ENCODE measurements at places on chromosomes 11 and 22.

GRCh38 chr22:30287648-30288418 is 1.5 kb downstream of the CASTOR1 start:
- peak; percentile 92 for DNase-seq

DNA sequence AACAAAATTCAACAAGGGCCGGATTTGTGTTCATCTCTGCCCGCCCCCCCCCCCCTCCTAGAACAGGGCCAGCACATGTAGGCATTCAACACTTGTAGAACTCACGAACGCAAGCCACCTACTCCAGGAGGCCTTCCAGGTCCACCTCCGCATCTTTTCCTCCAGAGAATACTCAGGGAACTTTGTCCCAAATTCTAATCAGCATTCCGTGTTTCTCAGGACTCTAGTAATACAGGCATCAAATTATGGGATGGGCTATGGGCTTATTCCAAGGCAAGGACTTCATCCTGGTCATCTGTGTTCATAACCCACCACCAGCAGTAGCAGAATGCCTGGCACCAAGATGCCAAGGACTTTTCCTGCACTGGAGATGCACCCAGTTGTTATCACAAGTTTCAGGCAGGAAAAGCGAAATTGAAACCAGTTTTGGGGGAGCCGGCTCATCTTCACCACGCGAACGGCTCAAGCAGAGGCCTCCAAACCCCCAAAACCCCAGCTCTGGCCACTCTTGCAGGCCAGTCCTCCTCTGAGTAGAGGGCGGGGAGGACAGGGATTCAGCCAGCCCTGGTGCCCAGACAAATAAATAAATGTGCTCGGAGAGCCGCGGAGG is 462 bp downstream of the UBE2L6 start:
- peak; percentile 50 for DNase-seq

DNA sequence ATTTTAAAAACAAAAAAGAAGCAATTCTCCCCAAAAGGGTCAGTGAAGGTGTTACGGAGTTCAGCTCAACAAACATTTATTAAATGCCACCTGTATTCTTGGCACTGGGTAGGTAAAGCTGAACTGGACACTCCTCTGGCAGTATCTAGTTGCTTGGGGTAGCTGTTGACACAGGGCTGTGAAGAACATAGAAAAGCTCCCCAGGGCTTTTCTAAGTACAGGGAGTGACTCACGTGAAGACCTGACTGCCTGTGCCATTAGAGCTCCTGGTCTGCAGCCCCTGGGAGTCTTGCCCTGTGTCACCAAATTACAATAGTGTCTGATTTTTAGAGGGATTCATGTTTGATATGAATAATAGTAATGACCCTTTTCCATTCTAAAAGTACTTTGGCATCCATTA is 43.6 kb downstream of the COA4 start:
- peak; percentile 5 for DNase-seq

GRCh38 chr11:62141111-62142042 is 17.6 kb downstream of the INCENP start:
- no peak for DNase-seq

DNA sequence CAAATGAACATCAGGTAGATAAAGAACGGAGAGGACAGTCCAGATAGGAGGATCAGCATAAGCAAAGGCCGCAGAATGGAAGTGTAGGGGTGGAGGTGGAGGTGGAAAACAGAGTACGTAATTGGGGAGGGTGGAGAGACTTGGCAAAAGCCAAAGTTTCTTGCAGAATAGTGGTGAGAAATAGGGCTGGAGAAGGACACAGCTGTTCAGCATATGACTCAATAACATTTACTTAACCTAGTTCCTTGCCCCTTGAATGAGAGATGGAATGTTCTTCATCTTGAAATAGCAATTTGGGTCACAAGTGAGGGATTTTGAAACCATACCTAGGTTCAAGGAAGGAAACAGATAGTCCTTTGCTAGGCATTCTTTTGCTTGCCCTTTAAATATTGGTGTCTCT is 235.9 kb upstream of the ARHGAP20 start:
- DNase-seq, result no peak

- no peak for DNase-seq
These were observed 123.4 kb downstream of the C11orf58 start for GRCh38 chr11:16861862-16862261.

GRCh38 chr11:103794262-103794661 is 242.2 kb upstream of the DDI1 start:
- no peak for DNase-seq

GRCh38 chr11:44797886-44798606 is 71.3 kb downstream of the TSPAN18 start:
- no peak for DNase-seq

DNA sequence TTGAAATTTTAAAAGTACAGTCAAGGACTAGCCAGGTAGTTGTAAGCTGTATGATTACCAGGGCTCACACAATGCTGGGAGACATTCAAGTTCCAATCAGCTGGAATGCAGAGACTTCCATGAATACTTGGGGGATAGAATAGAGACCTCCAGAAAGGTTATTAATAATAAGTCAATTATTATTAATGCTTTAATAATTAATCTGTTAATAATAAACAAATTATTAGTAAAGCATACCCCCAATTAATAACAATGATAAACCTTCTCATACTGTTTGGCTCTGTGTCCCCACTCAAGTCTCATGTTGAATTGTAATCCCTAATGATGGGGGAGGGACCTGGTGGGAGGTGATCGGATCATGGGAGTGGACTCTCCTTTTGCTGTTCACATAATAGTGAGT is 14.6 kb upstream of the MS4A6A start:
- no peak for DNase-seq

DNA sequence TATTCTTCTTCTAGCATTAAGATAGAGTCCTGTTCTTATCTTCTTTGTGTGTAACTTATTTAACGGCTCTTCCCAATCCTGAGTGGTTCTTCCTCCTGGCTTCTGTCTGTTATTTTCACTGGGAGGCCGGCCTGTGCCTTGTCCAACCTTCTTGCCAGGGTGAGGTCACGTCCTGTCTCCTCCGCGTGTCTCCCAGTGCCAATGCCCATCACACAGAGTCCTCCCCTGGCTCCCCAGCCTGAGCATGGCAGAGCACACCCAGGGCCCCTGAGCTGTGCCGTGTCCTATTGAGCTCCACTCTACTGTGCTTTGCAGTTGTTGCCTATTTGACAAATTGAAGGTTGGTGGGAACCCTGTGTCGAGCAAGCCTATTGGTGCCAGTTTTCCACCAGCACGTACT is 487.3 kb downstream of the BRD1 start:
- DNase-seq, result no peak

DNA sequence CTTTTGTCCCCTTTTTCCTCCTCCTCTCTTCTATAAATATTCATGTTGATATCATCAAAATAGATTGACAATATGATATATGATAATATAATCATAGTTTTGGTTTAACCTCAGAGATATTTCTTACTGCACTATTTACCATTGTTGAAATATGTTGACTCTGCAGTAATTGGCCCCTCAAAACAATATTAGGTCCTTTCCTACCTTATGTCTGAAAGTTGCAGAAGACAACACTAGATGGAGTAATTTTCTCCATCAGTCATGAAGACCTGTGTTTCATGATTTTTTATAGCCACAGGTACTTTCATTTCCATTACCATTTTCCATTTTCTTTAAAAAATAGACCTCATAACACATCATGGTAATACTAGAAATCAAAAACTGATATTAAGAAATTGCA is 284.4 kb downstream of the LUZP2 start:
- peak; percentile 13 for DNase-seq

GRCh38 chr11:75733431-75734107 is 15.9 kb downstream of the MOGAT2 start:
- peak; percentile 13 for DNase-seq

- peak; percentile 81 for DNase-seq
These were observed 53.9 kb upstream of the CEP126 start for GRCh38 chr11:101860696-101861427.

DNA sequence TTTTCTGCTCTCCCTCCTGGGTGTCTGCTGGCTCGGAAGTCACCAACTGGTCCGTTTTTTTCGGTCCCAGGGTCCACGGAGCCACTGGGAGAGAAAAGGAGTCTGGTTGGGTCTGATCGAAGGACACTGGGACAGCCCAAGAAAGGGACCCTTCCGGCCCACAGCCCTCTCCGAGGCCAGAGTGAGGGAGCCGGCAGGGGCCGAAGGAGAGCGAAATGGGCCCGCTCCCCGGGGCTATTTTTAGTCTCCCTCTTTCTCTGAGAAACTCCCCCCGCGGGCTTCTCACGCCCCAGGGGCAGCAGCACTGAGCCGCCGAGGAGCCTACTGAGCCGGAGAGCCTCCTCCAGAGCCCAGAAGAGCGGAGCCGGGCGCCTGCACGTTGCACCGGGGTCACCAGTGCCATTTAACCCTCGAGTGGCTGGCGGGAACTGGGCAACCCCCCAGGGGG is 1.9 kb downstream of the ESAM start:
- DNase-seq, result no peak

DNA sequence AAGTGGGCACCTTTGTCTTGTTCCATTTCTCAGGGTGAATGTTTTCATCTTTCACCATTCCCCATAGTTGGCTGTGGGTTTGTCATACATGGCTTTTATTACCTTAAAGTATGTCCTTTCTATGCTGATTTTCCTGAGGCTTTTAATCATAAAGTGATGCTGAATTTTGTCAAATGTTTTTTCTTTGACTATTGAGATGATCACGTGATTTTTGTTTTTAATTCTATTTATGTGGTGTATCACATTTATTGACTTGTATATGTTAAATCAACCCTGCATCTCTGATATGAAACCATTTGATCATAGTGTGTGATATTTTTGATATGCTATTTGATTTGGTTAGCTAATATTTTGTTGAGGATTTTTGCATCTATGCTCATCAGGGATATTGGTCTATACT is 216.4 kb upstream of the FAT3 start:
- DNase-seq, result no peak

- no peak for DNase-seq
These were observed 17.8 kb upstream of the PATZ1 start for GRCh38 chr22:31363885-31364465.

- peak; percentile 78 for DNase-seq
These were observed 2.8 kb upstream of the LZTR1 start for GRCh38 chr22:20979243-20979809.

GRCh38 chr11:13717331-13717730 is 48.9 kb downstream of the FAR1 start:
- peak; percentile 83 for DNase-seq

DNA sequence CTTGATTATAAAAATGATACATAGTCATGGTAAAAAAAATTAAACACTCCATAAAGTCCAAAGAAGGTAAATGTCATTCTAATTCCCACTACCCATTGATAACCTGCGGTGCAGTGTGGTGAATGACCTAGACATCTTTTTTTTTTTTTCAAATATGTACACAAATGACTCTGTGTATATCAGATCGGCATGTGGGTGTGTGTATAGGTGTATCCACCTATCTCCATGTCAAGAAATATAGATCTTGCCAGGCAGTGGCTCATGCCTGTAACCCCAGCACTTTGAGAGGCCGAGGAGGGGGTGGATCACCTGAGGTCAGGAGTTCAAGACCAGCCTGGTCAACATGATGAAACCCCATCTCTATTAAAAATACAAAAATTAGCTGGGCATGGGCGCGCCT is 18.4 kb upstream of the CBX6 start:
- no peak for DNase-seq

DNA sequence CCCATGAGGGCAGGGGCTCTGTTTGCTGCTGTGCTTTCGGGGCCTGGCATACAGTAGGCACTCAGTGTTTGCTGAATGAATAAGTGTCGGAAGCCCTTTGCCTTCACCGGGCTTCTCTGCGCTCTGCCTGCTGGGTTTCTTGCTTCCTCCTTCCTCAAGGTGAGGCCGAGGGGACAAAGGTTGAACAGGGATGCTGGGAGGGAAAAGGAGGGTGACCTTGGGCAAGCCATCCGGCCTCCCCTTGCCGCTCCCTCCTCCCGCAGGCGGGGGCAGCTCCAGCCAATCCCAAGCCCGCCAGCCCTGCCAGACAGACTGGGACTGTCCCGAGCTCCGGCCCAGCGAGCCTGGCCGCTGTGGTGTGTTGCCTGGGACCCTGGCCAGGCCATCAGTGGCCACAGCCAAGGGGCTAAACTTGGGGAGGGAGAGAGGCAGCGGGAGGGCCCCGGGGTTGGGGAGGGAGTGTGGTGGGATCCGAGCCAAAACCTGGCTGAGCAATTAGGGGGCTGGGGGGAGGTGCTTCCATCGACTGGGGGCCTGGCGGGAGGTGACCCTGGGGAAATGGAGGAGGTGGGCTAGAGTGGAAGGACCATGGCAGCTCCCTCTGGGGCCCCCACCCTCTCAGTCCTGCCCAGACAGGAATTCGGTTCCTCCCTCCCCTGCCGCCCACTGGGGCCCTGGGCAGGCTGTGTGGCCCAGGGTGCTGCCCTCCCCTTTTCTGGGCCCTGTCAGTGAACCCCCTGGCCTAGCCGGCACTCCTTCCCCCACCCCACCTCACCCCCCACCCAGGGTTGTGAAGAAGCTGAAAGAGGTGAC is 3.4 kb upstream of the RCOR2 start:
- DNase-seq, result no peak

- no peak for DNase-seq
These were observed 16.8 kb downstream of the PRDM11 start for GRCh38 chr11:45162916-45163879.

- no peak for DNase-seq
These were observed 106.8 kb downstream of the CCDC83 start for GRCh38 chr11:85961930-85962363.

DNA sequence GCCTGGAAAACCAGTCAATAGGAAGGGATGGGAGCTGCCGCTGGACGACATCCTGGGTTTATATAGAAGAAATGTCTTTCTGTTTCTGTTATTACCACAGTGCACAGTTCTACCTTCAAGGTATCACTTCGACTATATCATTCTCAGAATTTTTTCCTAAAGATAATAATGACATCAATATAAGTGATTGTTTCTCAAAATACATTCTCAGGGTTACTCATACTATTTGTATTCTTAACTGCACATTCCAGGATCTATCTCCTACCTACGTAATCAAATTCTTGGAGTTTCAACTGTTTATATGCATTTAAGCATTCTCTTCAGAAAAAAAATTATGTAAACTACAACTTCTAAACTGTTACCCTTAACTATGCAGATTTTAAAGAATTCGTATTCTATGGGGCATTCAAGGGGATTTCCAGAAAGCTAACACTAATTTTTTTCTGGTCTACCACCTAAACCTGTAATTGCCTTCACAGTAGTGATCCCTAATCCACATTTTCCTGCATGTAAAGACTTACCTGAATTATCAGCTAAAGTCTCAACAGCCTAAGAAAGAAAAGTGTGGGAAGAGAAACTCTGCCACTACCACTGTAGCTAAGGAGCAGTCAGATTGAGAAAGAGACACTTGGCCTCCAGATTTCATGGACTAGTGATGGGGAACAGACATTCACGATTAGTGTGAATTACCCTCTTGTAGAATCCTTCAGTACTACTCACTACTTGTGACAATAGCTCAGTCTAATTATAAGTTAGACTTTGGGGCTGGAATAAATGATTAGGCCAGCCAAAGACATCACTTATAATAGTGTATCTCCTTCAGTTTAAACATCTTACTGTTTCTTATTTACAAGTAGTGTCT is at the start of gene OR51B5:
TSS of gene OR51B5 (minus strand) at position 51 of the 862 bp plus-strand sequence. CDS start at position 51, 0 bp downstream.
- DNase-seq, result peak; percentile 39

DNA sequence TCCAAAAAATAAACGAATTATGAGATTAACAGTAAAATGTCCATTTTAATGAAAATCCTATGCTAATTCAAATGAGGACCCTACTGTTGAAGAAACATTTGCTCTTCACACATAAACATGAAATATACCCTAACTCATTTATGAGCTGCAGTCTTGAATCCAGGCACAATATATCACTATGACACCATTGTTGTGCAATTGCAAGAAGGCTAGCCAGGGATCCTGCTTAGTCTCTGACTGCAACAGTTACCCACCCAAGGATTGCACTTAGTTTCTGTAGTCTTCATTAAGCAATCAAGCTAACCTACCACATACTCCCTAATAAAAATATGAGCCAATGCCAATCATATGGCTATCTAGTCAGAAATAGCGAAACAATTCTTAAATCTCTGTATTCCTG is 981.0 kb upstream of the FAT3 start:
- no peak for DNase-seq

- DNase-seq, result no peak
These were observed 89.0 kb downstream of the RRAS2 start for GRCh38 chr11:14269692-14270573.
